ENCODE measurements at places on chromosomes 2 and 18.

GRCh38 chr18:5891184-5891853 lies 4.0 kb downstream of the TMEM200C start:
- DNase-seq, result no peak

- no peak for DNase-seq
Measured at GRCh38 chr2:182359990-182360662, 66.7 kb downstream of the PDE1A start.

- no peak for DNase-seq
Measured at GRCh38 chr2:7010391-7011054, 93.3 kb downstream of the RNF144A start.

- DNase-seq, result no peak
Measured at GRCh38 chr2:170817093-170818035, 677 bp downstream of the GAD1 start.

GRCh38 chr2:47221946-47222345 lies 66.8 kb upstream of the STPG4 start:
- DNase-seq, result no peak

DNA sequence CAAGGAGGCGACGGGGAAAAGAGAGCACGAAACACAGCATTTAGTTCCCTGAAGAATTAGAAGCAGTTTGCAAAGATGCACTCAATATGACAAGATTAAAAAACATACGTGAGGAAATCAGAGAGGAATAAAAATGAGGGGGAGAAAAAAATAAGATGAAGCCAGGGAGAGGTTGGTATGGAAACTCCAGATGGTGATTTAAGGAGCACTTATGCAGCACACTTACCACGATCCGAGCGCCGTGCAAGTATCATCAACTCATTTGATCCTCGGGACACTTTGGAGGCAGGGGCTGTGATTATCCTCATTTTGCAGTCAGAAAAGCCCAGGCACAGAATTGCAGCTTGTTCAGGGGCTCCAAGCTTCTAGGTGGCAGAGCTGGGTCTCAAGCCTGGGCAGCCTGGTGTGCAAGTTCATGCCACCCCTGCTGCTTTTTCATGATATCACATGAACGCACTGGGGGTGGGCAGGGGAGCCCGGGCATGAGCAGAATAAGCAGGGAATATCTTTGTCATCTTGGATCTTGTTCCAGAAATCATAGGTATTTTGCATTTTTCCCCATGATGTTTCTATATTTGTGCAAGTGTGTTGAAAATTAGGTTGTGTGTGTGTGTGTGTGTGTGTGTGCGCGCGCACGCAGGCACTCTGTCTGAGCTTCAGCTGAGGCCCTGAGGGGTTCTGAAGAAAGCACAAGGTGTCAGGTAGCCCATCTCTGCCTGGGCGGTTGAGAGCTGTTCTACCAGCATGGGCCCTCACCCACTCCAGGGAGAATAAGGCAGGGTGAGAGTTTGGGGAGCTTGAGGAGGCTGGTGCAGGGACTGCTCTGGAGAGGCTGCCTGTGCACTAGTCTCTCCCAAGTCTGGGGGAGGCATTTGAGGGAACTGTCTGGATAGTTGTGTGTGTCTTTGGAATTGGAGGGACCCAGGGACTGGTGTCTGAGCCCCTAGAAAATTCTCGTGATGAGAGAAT lies 25.0 kb upstream of the PDIA6 start:
- no peak for DNase-seq

- DNase-seq, result no peak
Measured at GRCh38 chr2:43372416-43373081, 146.1 kb upstream of the ZFP36L2 start.

- no peak for DNase-seq
Measured at GRCh38 chr2:24509425-24509824, 18.4 kb downstream of the NCOA1 start.

DNA sequence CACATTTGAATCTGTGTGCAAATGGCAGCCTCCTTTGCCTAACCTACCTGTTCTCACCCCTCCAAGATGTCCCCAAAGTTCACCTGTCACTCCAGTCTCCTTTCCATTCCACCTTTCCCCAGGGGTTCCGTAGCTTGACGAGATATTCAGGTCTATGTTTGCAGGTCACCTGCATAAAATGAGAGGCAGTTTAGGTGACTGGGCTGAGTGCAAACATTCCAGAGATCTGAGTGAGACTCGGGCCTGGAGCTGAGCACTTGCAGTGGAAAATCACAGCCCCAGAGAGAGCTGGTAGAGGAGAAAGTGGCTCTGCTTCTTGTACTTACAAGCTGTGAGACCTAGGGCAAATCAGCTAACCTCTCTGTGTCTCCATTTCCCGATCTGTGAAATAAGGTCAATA lies 20.1 kb downstream of the CAPN14 start:
- DNase-seq, result no peak

DNA sequence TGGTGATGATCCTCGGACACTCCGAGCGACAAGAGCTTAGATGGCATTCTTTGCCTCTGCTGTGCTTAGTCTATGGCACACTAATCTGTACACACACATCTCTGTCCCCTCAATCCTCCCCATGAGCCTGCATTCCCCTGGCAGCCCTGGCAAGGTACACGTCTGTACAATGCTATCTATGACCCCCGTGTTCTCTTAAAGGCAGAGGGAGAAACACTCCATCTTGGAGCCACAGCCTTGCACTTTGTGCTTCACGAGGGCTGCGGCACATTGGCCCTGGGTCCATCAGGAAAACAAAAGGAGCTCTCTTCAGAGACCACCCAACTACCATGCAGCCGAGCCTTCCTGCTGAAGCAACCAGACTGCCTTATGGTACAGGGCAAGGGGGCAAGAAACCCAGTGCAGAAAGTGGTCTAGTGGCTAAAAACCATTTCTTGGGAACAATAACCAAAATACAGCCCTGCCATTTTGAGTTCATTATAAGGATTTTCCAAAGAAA lies 42.5 kb downstream of the STEAP3 start:
- no peak for DNase-seq

- DNase-seq, result no peak
Measured at GRCh38 chr2:47065771-47066380, 89.2 kb downstream of the STPG4 start.
